NCI-H187 (cell line): ENCODE measurements at places on chromosomes 12 and 14.

- no peak for DNase-seq
Observed at GRCh38 chr12:76173756-76174155, 89.3 kb upstream of the NAP1L1 start.

- no peak for DNase-seq
Observed at GRCh38 chr14:53683229-53683628, 273.4 kb downstream of the BMP4 start.

- no peak for DNase-seq
Observed at GRCh38 chr14:106003351-106003750, 477.0 kb downstream of the TMEM121 start.

DNA sequence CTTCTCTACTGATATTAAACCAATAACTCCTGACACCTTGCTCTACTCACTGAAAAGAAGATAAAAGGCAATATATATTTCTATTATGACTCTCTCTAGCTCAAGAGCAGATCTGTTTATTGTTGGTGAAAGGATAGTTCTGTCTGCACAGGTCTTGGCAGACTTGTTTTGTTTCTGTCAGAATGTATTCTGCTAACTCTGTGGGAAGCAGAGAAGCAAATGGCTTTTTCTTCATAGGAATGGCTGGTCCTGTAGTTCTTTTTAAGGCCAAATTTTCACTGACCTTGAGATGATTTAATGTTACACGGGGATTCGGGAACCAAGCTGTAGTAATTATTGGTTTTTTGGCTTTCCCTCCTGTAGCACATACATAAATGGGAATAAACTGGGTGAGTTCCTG is 512.1 kb downstream of the DIO2 start:
- no peak for DNase-seq

- peak; percentile 32 for DNase-seq
Observed at GRCh38 chr12:71456316-71456715, 16.7 kb downstream of the LGR5 start.

- no peak for DNase-seq
Observed at GRCh38 chr12:12736759-12737676, 19.9 kb downstream of the CDKN1B start.

DNA sequence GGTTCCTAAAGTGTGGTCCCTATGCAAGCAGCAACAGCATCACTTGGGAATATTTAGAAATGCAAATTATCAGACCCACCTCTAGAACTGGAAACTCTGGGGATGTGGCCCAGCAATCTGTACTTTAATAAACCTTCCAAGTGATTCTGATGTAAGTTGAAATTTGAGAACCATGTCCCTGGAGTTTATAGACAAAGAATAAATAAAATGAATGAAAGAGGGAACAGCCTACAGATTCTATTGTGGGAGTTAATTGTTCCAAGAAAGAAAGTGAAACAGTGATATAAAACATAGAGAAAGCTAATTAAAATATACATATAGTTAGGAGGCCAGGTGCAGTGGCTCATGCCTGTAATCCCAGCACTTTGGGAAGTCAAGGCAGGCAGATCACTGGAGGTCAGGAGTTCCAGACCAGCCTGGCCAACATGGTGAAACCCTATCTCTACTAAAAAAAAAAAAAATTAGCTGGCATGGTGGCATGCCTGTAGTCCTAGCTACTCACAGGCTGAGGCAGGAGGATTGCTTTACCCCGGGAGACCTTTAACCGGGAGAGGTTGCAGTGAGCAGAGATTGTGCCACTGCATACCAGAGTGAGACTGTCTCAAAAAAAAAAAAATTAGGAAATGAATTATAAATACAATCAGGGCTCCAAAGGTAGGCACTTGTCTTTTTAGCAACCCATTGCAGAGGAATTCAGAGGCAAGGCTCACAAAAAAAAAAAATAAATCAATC is 507.5 kb downstream of the NAV3 start:
- no peak for DNase-seq

GRCh38 chr14:97281741-97282140 is 484.6 kb downstream of the VRK1 start:
- no peak for DNase-seq

DNA sequence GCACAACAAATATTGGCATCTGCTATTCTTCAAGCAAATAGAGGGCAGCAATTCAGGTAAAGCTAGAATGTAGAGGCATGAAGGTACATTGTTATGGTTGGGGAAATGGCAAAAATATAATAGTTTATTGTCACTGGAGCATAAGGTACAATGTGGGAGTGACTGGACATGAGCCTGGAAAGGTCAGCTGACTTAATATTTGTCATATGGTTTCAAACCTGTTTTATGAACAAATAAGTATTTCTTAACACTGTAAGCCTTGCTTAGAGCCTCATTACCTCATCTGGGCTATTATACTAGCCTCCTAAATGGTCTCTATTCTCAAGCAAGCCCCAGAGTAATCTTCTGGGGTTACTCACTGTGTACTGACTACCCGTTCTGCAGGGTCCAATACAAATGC is 33.7 kb downstream of the FAM177A1 start:
- no peak for DNase-seq

DNA sequence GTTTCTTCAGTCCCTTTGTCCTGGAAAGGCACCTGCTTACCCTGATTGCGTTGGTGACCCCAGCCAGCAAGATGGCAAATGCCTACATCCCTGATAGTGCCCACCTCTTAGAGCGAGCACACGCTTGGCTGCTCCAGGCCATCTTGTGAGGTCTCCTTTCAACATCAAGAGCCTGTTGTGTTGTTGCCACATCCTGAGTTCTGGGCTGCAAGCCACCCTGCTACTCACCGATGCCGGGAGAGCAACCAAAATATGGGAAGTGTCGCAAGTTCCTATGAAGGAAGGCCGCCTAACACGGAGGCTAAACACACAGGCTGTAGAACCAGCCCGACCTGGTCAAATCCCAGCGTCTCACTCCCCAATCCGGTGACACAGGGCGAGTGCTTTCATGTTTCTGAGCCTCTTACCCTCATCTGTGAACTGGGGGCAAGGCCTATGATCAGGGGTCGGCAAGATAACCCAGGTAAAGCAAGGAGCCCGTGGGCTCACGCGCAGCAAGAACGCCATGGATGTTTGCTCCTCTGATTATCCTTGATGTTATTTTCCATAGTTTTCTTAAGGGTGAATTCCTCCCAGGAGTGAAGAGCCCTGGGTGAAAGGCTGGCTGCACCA is 98.4 kb downstream of the LGMN start:
- no peak for DNase-seq

DNA sequence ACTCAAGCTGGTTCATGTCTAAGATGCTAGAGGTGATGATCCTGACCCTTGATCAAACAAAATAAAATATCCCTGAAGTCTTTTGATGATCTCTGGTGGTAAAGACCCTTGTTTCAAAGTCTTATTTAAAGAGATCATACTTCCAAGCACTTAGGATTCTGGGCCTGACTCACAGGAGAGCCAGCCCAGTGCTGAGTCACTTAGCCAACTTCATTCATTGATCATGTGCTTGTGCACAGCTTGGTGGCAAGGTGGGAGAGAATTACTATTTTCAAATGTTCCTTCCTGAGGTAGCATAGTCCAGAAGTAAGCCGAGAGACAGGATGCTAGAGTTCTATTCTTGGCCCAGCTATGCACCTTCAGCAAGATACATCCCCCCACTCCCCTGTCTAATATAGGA is 40.6 kb downstream of the SCN8A start:
- no peak for DNase-seq

DNA sequence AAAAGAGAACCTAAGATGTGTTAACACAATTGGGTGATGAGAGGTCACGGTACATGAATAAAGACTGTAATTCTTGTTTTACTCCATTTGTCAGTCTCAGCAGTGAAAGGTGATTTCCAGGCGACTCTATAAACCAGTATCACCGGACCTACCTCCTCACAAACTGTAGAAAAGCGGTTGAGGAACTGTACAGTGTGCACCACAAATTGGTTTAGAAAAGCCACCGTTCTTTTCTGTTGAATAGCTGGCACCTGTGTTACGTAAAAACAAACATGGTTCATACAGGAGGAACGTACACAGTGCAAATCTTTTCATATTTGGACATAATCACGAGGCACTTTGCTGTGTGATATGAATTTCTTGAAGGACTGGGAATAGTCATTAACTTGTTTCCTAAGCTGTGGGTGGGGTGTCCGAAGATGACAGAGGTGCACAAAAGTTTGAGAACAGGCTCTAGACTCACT is 663 bp downstream of the WASHC3 start:
- no peak for DNase-seq

DNA sequence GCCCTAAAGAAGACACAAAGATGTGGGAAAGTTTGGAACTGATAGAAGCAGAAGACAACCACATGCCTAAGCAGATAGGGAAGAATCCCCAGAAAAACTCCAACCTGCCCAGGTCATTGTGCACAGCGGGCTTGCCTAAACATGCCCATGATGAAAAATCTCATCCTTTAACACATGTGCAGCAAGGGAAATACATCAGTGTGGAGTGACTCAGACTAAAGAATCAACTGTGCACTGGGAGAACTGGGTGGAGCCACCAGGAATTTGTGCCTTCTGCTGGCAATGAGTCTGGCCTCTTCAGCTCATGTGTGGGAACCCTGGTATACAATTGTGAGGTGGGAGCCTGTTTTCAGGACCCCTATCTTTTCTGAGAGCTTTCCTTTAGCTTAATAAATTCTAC is 398.5 kb downstream of the FSCB start:
- no peak for DNase-seq

DNA sequence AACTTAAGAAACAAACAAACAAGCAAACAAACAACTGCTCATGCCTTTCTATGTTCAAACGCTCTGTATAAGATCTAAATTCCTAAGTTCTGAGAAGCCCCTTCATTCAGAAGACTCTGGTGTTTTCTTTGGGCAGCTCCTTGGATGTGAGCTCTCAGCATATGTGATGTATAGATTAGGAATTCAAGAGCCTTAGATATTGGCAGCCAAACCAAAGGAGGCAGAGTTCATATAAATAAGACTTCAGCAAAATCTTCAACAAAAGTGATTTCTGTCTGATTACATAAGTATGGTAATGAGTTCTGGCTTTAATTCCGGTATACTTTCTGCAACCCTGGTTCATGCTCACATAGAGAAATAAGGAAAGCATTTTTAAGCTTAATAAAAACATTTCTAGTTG is 145.6 kb downstream of the DYRK2 start:
- DNase-seq: no peak

DNA sequence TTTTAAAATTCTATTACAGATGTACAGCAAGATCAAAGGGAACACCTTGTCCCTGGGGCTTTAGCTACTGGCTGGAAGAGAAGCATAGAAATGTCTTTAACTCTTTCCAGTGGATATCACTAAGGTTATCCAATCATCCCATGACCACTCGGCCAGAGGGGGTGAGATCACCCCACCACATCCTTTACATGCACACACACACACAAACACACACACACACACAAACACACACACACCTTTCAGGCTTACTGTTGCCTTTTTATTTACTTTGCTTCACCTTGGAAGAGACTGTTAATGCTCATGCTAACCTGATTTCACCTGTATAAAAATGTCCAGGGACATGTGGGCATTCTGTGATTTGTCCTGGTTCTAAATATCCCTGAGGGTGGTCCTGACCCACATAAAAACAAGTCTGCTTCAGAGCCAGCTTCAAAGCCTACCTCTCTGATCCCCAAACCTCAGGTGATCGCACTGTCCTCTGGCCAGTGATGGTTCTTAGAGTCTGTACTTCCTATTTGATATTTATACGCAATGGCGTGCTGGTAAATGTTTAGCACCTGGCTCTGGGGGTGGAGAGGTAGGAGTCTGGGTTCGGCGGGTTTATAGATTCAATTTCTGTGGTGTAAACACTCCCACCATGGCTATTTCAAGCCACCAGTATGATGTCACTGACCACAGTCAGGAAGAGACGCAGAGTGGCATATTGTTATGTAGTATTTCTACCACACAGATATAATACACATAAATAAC is 166.1 kb upstream of the EEA1 start:
- DNase-seq: no peak

GRCh38 chr12:109671502-109671901 is 42.1 kb upstream of the FAM222A start:
- no peak for DNase-seq

DNA sequence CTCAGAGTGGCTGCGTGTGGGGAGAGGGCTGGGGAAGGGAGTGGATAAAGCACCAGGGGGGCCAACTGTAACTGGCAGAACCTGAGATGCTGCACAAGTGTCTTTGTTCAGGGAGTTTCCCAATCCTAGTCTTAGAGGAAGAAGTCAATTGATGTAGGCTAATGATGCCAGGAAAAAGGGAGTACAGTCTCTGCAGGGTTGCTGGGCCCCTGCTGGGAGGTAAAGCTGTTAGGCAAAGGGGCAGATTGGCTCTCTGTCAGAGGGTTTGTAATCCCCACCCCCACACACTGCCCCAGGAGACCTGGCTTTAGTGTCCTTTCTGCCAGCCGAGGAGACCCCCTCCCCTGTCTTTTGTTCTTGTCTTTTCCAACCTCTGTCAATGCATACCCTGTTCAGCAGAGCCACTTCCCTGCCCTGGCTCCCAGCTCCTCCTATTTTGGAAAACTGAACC is 178.4 kb downstream of the KCNA5 start:
- no peak for DNase-seq

- no peak for DNase-seq
Observed at GRCh38 chr12:50948798-50949197, 3.5 kb upstream of the HIGD1C start.

DNA sequence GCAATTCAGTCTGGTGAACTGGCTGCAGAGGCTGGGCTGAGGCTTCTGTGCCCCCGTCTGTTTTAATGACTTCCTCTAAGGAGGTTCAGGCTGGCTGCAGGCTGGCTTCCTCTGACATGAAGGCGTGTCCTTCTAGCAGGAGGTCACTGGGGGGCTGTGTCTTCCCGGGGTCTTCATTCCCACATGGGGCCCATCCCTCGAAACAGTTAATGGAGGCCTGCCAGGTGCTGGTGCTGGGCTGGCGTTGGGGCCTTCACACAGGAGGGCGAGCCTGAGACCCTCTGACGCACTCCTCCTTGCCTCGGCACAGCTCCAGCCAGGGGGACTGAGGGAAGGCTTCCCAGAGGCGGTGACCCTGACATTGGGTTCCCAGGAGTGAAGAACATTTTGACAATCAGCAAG is 57.7 kb upstream of the DLK1 start:
- DNase-seq: no peak

GRCh38 chr14:54564071-54564867 is 2.7 kb upstream of the SAMD4A start:
- no peak for DNase-seq

DNA sequence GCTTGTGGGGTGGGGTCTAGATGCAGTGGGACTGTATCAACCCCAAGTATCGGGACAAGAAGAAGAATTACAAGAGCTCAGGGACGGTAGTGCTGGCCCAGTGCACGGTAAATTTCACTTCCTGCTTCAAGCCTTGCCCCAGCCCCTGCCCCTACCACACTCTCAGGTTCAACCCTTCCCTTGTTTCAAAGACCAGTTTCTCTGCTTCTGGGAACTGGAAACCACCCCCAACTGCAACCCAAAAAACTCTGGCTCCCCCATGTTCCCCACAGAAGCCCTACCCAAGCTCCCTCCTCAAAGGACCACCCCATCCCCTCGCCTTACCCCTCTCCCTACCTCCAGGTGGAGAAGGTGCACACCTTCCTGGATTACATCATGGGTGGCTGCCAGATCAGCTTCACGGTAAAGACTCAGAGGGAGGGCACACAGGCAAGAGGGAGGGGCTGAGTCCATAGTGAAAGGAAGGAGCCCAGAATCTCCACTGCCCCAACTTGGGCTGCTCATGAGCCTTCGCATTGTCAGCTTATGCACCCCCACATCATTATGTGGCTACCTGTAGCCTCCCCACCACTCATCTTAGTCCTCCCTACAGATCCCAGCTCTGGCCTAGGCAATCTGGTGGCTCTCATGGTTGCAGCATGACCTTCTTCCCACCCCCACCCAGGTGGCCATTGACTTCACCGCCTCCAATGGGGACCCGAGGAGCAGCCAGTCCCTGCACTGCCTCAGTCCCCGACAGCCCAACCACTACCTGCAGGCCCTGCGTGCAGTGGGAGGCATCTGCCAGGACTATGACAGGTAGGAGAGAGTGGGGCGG is 4.3 kb downstream of the CPNE6 start:
- no peak for DNase-seq
